ENCODE measurements at places on chromosomes 1 and 21.

DNA sequence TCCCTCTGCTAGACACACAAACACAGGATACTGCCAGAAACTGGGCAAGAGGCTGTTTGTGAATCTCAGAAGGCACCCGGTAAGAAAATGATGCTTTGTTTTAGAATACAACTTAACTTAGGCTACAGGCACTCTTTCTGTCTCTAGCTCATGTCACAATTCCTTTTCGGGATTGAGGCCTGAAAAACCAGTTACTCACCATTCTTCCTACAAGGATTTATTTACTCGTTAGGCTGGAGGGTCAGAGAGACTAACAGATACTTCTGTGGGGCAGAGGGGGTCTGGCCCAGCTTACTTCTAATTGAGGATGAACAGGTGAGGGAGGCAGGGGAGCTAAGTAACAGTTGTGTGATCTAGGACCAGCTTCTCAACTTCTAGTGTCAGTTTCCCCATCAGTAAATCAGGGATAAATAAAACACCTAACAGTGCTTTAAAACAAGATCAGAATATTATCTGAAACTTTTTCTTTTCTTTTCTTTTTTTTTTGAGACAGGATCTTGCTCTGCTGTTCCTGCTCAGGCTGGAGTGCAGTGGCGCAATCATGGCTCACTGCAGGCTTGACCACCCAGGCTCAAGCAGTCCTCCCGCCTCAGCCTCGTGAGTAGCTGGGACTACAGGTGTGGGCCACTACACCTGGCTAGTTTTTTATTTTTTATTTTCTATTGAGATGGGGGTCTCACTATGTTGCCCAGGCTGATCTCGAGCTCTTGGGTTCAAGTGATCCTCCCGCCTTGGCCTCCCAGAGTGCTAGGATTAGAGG is 31.9 kb downstream of the NFYC start:
- DNase-seq: no peak

DNA sequence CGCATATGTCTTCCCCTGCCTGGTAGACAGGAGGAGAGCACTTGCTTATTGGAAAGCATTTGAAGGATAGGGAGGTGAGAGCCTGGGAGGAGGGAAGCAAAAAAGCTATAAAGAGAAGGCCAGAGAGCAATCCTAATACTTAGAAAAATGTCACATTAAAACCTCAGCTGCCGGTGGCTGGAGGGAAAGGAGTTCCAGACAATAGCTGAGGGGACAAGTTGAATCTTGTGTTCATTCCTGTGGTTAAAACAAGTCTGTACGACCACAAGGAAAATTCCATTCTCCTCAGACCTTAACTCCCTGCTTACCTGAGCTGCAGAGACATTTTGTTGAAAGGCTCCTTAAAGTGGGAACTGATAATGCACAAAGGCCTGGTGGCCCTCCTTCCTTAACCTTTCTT is 218.8 kb upstream of the CAMK1G start:
- no peak for DNase-seq

DNA sequence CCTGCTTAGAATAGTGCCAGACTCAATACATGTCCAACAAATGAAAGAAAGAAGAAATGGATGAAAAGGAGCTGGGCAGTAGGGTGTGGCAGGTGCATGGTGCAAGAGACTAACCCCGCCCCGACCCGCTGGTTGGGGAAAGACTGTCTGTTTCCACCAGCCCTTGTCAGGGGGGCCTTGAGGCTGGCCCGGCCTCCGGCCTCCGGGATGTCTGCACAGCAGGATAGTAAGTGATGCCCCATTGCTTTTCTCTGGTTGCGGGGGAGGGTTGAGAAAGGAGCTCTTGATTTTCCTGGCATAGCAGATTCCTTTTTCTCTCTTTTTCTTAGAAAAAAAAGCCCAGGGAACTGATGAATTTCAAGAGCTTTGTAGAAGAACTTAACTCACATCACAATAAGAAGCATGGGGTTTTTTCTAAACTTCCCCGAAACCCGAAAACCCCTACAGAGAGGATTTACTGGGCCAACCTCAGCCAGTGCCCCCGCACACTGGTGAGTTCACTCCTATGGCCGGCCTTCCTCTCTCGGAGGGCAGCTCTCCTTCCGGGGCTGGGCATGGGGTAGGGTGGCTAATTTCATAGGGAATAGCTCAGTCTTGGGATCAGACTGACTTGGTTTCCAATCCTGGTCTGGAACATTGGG is 12.5 kb upstream of the TTC22 start:
- DNase-seq: no peak

DNA sequence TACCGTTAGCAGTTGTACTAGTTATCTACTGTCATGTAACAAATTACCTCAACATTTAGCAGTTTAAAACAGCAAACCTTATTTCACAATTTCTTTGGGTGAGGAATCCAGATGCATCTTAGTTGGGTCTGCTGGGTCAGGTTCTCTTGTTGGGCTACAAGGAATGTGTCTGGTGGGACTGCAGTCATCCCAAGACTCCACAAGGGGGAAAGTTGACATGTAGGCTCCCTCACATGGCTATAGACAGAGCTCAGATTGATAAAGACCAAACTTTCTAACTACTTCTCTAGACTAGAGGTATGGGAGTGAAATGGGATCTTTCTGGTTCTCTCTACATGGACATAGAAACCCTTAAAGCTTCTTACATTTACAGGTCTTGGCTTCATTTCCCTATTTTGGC is 160.9 kb downstream of the UCK2 start:
- no peak for DNase-seq

- no peak for DNase-seq
These were observed 17.6 kb downstream of the SEC16B start for GRCh38 chr1:177952249-177952648.

GRCh38 chr1:24955161-24955560 is 25.1 kb upstream of the RUNX3 start:
- DNase-seq: peak; percentile 46

- no peak for DNase-seq
These were observed 236.9 kb upstream of the NRIP1 start for GRCh38 chr21:15301736-15302135.

GRCh38 chr1:9421533-9421873 is 117.8 kb upstream of the SLC25A33 start:
- no peak for DNase-seq

GRCh38 chr1:24348196-24348595 is 29.0 kb downstream of the GRHL3 start:
- DNase-seq: no peak

GRCh38 chr1:8472668-8473067 is 154.8 kb downstream of the SLC45A1 start:
- no peak for DNase-seq

DNA sequence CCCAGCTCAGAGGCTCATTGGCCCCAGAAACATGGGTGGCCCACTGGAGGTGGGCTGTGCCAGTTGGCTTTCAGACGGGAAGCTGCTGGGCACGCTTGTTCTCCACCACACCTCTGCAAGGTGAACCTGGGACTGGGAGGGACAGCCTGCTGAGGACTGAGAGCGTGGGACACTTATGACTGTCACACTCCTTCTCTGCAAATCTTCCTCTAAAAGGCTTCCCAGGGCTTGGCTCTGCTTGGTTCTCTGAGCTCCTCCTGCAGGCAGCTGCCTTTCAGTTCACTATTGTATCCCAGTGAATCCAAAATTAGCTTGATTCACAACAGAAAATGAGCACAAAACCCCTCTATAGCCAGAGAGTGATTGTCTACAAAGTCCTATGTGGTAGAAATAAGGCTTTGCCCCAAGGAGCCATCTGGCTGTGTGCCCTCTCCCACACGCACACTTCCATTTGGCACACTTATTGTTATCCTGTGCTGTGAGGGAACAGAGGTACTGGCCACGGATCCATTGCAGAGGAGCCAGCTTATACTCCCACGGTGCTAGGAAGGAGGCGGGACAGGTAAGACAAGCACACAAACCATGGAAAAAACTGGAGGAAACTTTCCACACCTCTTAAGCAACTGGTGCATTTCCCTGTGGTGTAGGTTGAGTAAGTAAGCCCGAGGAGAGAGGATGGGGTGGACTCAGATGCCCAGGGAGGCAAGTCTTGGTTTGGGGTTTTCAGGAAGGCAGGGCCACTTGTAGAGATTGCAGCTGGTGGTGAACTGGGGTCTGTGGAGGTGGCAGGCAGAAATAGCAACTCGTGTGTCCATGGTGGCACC is 18.9 kb upstream of the BTG2 start:
- no peak for DNase-seq

GRCh38 chr1:66890621-66891020 is 34.0 kb downstream of the DNAI4 start:
- no peak for DNase-seq

GRCh38 chr1:202046748-202047708 is 36.6 kb downstream of the ELF3 start:
- no peak for DNase-seq

DNA sequence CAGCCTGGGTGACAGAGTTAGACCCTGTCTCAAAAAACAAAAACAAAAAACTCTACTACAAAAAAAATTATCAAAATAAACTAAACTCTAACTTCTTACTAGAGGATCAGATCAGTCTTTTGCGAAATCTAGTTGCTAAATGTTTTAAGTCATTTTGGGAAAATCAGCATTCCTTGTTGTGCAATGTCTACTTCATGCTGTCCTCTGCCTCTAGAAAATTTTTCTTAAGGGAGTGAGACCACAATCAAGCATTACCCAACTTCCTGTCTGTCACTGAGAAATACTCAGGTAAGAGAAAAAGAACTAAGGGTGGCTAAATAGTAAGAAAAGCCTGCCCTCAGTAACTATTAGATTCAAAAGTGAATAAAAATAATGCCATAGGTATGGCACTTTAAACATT is 67.2 kb upstream of the FOXD3 start:
- no peak for DNase-seq

- no peak for DNase-seq
These were observed 76.3 kb downstream of the KRTAP19-8 start for GRCh38 chr21:30962013-30962412.

DNA sequence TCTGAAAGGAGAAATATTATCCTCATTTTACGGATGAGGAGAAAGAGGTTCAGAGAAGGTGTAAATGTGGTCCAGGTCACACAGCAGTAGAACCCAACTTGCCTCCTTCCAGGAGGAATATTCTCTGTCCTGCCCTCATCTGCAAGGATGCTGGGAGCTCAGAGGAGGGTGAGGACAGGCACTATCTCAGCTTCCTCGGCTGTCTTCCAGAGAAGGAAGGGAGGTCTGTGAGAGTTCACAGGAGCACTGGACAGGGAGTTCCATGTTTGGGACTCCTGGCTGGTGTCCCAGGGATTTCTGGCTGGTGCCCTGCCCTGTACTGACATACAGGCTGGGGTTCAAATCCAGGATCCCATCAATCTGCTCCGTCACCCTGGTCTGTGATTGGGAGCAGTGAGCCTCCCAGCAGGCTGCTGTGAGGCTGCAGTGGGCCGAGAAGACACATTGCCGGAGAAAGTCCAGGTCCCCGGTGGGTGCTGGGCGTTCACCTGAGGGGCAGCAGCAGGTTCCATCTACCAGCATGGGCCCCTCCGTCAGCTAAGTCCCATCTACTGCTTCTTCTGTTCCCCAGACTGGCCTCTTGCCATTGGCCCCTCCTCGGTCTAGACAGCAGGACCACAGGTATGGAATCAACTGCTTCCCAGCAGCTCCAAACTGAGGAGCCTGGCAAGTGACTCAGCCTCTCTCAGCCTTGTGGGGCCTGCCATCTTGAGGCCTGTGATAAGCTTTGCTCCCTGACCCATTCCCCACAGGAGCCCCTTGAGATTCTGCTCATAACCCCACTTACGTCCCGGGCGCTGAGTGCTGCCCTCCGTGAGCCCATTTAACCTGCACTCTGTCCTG is 8.5 kb upstream of the BSND start:
- DNase-seq: no peak

- DNase-seq: no peak
These were observed 129.7 kb downstream of the DUSP10 start for GRCh38 chr1:221612047-221612777.

GRCh38 chr1:205273551-205273982 is 45.8 kb downstream of the TMCC2 start:
- DNase-seq: peak; percentile 87

DNA sequence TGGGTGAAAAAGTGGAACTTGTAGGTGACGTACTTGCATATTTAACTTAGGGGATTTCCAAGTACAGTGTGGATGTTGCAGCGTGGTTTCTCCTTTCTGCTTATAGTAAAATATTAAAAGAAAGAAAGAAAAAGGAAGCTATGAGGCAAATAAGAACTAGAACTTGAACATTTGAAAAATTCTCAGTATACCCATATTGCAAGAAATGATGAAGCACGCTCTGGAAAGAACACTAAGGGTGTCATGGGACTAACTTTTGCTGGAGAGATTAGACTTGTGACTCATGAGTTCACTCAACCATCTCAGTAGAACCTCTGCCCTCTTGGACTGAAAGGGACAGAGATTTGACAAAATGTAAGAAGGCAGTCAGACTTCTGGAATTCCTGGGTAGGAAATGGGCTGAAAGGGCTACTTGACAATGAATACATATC is 704.5 kb upstream of the ADGRL4 start:
- DNase-seq: no peak

DNA sequence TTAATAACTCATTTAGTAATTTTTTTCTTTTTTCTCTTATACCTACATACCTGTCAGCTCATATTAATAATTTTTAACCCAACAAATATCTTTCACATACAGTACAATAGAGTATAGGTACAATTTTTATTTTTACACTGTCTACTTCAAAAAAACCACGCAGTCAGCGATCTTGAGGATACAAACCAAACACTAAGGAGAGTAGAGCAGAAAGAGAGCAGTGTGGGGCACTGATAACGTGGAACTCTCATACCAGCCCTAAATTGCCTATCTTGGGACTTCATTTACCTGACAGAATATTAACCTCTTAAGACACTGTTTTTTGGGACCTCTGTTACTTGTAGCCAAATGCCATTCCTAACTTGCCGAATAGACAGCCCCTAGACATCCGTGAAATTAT is 5.5 kb downstream of the TRMT1L start:
- DNase-seq: no peak

DNA sequence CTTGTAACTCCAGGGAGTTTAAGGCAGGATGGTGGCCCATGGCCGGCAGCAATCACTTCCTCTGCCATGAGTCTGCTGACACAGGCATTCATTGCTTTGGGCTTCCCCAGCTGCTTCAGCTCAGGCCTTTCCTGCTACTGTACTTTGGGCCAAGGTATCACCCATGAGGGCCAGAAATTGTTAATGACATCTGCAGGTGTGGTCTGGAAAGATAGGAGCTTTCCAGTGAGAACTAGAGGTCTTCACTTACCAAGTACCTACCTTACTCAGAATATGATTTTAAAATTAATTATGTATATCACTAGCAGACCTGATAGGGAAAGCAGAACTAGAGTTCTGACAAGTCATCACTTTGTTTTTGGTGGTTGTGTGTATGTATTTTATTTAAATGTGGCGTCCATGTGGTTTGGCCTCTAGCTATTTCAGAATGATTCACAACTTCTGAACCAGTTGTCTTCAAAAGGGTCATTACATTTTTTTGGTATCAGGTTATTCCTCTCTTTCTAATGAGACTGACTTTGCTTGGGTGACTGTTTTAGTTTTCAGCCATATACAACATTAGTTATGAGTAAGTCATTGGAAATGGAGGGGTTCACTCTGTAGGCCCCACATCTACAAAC is 2.7 kb downstream of the RGL1 start:
- no peak for DNase-seq

- DNase-seq: no peak
These were observed 653.9 kb upstream of the NEGR1 start for GRCh38 chr1:72936151-72936740.
